ENCODE measurements at places on chromosomes 2 and 18.
A peak's percentile ranks its signal among the peaks of the same experiment; 100 is the strongest.

GRCh38 chr2:27965841-27966240 lies 75.3 kb downstream of the BABAM2 start:
- no peak for DNase-seq

GRCh38 chr2:240247241-240247867 lies 106.9 kb upstream of the OTOS start:
- DNase-seq, result no peak

GRCh38 chr18:48933578-48934414 lies 17.0 kb downstream of the SMAD7 start:
- no peak for DNase-seq

GRCh38 chr18:58511897-58512581 lies 116.9 kb downstream of the ALPK2 start:
- DNase-seq, result no peak

DNA sequence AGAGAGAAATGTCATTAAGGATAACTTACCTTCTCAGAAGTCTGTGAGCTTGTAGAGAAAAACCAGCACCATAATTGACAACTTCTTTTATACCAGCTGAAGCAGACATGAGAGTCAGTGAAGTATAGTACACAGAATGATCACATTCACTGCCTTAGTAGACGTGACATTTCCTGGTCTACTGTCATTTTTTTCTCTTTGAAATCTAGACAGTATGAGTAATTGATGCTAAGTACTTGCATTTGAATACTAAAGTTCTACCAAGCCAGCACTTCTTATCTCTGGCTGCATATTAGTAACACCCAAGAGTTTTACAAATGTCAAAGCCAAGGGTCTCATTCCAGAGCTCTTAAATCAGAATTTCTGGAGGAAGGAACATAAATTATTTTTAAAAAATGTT lies 25.4 kb upstream of the ACADL start:
- no peak for DNase-seq

DNA sequence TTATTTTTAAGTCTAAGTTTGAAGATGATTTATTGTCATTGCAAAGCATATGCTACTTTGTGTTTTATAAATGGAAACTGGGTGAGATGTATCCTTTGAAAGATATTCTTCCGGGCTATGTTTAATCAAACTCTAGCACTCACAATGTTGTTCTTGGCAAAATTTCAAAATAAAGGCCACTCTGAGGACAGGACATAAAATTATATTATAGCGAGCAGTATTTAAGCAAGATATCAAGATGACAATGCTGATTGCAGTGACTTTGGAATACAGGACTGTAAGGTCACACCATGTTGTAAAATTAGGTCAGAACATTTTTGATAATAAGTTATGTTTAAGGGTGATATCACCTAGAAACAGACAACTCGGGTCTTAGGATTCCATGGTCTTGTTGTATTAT lies 14.2 kb downstream of the RPRM start:
- no peak for DNase-seq

- DNase-seq, result no peak
Measured at GRCh38 chr2:11144077-11144737, 11.1 kb upstream of the SLC66A3 start.

- DNase-seq, result no peak
Measured at GRCh38 chr2:81073412-81073811, 768.9 kb upstream of the LRRTM1 start.

- no peak for DNase-seq
Measured at GRCh38 chr2:128790541-128791001, 471.9 kb upstream of the HS6ST1 start.

GRCh38 chr18:46155641-46156051 lies 51.5 kb downstream of the HAUS1 start:
- peak; percentile 41 for DNase-seq

DNA sequence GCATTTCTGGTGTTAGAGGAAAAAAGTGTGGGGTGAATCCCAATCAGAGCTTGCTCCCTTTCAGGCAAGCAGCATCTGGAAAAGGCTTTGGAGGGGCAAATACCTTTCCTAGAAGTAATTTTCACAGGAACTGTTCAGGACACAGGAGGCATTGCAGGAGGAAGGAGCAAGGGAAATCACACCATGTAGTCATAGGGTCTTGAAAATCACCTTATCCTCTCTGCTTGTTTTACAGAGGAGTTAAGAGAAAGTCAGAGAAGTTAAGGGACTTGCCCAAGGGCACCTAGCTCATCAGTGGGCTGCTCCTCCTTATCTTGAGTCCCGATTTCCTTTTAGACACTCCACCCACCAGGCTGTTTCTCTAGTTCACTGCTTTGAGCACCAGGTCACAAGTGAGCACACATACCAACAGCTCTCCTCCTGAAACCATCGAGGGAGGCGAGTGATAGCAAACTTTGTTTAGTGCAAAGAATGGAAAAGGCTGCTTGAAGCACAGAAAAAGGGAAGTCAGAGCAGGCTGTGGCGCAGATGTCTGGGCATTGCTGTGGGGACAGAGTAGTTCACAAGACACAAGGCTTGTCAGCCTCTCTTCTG lies 89.2 kb upstream of the CXCR4 start:
- no peak for DNase-seq

GRCh38 chr2:23221236-23221635 lies 163.7 kb upstream of the KLHL29 start:
- no peak for DNase-seq

- DNase-seq, result no peak
Measured at GRCh38 chr18:23719634-23720201, 30.5 kb downstream of the LAMA3 start.

GRCh38 chr2:88489181-88489580 lies 36.7 kb upstream of the FOXI3 start:
- DNase-seq, result no peak

DNA sequence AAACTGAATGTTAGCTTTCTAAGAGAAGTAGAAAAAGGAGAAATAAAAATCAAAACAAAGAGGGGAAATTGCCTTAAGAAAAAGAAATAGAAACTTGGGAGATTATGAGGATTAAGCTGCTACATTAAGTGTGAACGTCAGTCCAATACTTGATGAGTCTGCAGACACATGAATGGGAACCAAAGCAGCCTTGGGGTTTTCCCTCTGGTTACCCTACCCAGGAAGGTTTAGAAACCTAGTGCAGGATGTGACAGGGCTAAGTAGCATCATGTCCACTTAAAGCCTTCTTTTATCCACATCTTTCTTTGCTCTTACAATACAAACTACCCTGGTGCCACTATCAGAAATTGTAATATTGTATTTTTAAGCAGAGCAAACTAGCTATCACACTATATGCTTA lies 22.3 kb downstream of the SLC35F5 start:
- DNase-seq, result no peak

DNA sequence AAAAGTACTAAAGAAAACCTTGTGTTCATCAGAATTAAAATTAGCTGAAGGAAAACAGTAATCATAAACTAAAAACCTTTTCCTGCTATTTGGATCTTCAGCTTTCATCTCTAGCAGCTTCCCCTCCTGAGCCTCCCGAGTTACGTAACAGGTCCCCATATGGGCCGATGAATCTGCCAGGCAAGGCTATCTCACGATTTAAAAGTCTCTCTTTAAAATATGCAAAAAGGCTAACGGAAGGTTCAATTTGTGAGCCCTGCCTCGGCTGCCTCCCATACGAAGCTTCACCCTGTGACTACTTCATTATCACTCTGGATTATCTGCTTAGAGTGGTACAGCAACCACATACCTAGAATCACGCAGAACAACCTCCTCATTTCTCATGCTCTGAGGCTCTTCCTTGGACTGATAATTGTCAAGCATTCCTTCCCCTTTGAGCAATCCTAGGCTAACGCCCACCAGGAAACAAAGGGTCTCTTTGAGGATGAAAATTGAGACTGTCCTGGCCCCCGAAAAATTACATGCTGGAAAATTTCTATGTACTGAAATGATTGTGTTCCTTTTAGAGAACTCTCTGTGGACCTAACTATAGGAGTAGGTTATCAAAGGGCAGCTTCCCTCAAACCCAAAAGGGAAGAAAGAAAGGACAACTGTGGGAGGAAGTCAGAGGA lies 147.4 kb downstream of the ZEB2 start:
- no peak for DNase-seq

DNA sequence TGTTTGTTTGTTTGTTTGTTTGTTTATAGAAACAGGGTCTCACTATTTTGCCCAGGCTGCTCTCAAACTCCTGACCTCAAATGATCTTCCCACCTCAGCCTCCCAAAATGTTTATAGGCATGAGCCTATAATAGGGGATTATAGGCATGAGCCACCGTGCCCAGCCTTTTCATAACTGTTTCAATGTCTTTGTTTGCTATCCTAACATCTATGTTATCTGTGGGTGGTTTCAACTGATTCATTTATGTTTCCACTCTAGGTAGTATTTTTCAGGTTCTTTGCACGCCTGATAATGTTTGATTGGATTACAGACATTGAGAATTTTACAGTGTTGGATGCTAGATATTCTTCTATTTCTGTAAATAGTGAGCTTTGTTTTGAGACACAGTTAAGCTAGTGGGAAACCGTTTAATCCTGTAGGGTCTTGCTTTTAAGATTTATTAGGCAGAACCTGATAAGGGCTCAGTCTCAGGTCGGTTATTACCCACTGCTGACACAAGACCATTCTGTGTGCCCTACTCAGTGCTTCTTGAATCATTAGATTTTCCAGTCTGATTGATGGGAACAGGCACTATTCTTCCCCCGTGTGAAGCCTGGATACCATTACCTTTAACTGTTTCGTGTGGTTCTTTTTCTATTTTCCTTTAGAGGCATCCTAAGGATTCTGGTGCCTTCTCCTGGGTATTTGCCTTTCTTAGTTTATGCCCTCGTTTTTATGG lies 76.5 kb upstream of the TMEM87B start:
- DNase-seq, result no peak

DNA sequence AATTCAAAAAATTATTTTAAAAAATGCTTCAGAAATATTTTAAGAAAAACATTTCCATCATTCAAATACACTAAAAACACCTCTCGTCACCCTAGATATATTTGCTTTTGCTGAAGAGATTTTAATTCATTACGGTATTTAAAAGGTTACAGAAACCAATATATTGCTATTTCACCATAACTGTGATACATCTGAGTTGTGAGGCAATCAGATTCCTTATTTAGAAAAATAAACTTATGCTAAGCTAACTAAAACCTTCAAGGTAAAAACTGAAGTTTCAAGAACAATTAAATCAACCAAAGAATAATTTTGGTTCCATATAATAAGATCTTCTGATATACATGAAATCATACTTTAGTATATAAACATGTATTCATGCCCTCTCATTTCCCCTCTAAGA lies 32.8 kb downstream of the PELI1 start:
- DNase-seq, result no peak

GRCh38 chr2:19811186-19811585 lies 90.6 kb downstream of the TTC32 start:
- no peak for DNase-seq

GRCh38 chr2:23940718-23941620 lies 706 bp downstream of the UBXN2A start:
- DNase-seq, result peak; percentile 42

- no peak for DNase-seq
Measured at GRCh38 chr2:62423883-62424458, 82.0 kb downstream of the TMEM17 start.

DNA sequence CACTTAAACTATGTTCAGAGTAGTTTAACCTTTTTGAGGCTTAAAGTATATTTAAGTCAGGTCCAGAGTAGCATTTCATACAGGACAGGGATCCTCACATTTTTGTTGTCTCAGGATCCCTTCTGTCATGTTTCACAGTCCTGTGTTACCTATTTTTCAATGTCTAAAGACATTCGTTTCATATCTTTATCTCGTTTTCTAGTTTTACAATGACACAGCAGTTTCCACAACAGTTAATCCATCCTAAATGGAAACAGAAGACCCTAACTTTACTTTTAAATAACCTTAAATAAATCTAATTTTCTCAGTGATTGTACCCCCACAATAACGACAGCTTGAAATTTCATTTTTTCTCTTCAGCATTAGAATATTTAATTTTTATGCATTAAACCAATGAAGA lies 17.3 kb upstream of the SCN9A start:
- no peak for DNase-seq

- peak; percentile 21 for DNase-seq
Measured at GRCh38 chr2:136057023-136057801, 60.7 kb downstream of the CXCR4 start.

GRCh38 chr2:159944874-159945273 lies 117.5 kb downstream of the PLA2R1 start:
- DNase-seq, result no peak

DNA sequence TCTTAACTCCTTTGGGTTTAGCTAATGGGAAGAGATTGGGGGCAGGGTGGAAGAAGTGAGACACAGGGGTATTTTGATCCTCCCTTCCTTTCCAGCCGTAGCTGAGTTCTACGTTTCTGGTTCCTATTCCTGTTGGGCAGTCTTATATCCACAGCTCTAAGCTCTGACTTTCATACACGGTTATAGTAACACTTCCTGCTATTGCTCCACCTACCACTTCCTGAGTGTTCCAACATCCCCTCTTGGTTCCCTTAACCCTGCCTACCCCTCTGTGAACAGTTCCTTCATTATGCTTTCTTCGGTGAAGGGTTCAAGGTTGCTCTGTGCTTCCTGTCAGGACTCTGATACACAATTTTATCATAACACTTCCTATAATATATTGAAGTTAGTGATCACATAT lies 205.1 kb downstream of the DNAH7 start:
- DNase-seq, result no peak

DNA sequence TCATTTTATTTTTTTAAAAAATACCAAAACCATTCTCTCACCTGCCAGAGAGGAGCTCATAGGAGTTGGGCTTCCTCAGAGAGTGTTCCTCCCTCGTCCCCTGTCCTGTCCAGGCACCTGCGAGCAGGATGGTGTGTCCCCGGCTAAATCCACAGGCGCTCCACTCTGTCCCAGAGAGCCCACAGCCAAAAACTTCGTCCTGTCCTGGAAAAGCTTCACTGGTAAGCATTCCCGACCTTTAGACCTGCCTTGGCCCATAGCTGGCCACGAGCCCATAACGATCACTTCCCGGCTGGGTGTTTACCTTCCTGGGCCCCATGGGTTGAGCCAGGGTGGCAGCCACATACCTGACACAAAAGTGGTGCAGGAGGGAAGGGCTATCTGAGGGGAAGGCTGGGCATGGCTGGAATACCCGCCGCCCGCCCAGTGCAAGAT lies at the start of gene NGEF:
Gene NGEF, minus strand, starts transcription at position 230 of the 435 bp plus-strand sequence. CDS start 38,366 bp downstream, outside the sequence.
- DNase-seq, result no peak

- DNase-seq, result no peak
Measured at GRCh38 chr2:3631161-3631850, 26.7 kb upstream of the ALLC start.

DNA sequence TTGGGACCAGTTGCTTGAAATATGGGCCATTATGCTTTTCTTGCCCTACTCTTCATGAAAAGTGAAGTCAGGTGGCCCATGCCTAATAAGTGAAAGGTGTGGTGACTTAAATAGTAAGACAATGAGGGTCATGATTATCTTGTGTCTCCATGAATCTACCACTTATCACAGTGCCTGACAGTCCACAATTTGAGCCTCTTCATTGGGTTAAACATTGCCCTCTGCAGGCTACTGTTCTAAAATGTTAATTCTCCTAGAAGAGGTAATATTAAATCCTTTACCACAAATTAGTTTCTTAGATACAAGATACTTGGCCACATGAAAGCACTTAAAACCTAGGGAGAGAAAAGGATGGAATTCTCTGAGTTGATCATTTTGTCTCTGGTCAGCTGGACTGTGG lies 4.0 kb downstream of the EGR4 start:
- no peak for DNase-seq

GRCh38 chr18:13465124-13465446 lies 246.5 kb downstream of the LDLRAD4 start:
- no peak for DNase-seq
